Activated naive CD4-positive, alpha-beta T cell treated with Interleukin-2 at 50 U/mL for 16 hours (primary cell): ENCODE measurements at places on chromosomes 16 and 17.

GRCh38 chr16:29912087-29912486 lies 11.8 kb downstream of the ASPHD1 start:
- DNase-seq, result no peak

DNA sequence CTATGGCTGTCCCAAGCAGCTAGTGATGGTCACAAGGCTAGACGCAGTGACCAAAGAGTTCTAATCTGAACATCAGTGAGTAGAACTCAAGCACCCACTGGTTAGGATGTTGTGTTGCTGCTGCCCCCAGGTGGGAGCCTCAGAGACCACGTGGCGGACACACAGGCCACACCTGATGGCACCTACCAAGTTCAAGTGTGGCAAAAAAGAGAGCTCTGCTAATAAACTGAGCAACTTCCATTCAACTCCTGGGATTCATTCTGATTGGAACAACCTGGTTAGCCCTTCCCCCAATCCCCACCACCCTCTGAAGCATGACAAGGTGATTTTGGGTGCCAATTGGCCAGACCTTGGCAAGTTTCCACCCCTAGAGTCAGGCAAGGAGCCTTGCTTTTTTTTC lies 3.5 kb upstream of the LCMT1 start:
- peak; percentile 21 for DNase-seq

- DNase-seq, result no peak
Observed at GRCh38 chr17:65868881-65869280, 307.4 kb upstream of the AXIN2 start.

DNA sequence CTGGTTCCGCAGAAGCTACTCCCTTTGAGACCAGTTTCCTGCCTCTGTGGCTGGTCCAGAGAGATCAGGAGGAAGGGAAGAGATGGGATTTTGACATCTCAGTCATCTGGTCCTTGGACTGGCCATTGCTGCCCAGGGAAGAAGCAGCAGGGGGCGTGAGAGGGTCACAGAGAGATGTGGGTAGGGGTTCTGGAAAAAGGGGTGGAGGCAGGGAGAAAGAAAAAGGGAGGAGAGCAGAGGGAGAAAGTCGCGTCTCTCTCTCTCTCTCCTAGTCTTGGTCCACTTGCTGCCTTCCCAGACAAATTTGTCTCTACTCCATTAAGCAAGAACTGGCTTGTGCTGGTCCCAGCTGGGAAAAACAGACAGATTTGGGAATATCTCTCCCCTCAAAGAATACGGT lies 4.4 kb downstream of the SHBG start:
- no peak for DNase-seq

- DNase-seq, result no peak
Observed at GRCh38 chr16:49914657-49915056, 58.7 kb upstream of the ZNF423 start.

GRCh38 chr16:58699151-58699550 lies 14.6 kb upstream of the SLC38A7 start:
- DNase-seq, result no peak

GRCh38 chr16:87723226-87723623 lies 42.6 kb downstream of the KLHDC4 start:
- no peak for DNase-seq

GRCh38 chr16:5895137-5895536 lies 797.5 kb upstream of the EEF2KMT start:
- no peak for DNase-seq

- no peak for DNase-seq
Observed at GRCh38 chr17:4986403-4986802, 1.1 kb downstream of the CAMTA2 start.

GRCh38 chr17:50214976-50215760 lies 13.7 kb upstream of the COL1A1 start:
- DNase-seq, result no peak

GRCh38 chr17:57781386-57782061 lies 36.4 kb upstream of the CCDC182 start:
- no peak for DNase-seq

GRCh38 chr16:77967054-77967904 lies 55.1 kb upstream of the CLEC3A start:
- DNase-seq, result no peak

GRCh38 chr17:68353111-68353521 lies 61.8 kb downstream of the ARSG start:
- no peak for DNase-seq

DNA sequence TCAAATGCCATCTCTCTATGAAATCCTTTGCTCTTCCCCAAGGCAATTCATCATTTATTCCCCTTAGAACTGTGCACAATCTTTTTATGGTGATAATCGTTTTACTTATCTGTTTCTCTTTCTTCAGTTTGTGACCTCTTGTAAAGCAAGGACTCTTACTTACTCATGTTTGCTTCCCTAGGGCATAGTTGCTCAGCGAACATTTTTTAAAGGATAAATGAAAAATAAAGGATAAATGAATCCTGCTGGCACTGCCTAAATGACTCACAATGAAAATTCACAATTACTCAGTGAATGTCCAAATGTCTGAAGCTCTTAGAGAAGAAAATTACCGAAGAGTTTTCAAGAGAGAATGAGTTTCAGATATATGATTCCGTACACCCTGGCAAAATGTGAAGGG lies 671.7 kb downstream of the CDH11 start:
- DNase-seq, result no peak

DNA sequence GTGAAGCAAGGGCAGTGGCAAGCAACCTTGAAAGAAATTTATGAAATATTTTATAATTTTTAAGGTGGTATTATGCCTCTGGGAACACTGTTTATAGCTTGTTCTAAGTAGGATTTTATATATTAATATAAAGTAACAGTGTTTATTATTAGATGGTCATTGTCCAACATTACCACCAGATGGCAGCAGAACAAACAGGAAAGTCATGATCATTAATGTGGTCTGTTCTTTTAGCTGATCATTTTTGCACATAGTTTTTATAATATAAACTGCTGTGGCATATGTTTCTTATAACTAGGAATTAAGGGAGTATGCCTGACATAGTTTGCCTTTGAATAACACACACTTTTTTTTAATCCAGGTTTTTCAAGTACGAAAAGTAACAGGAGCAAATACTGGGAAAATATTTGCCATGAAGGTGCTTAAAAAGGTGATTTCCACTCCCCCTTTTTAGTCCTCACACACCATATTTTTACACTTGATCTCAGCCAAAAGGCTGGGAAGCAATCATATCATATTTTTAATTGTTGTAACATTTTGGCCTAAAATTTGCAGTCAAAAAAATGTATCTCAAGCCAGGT lies 21.4 kb downstream of the RPS6KB1 start:
- DNase-seq, result no peak

DNA sequence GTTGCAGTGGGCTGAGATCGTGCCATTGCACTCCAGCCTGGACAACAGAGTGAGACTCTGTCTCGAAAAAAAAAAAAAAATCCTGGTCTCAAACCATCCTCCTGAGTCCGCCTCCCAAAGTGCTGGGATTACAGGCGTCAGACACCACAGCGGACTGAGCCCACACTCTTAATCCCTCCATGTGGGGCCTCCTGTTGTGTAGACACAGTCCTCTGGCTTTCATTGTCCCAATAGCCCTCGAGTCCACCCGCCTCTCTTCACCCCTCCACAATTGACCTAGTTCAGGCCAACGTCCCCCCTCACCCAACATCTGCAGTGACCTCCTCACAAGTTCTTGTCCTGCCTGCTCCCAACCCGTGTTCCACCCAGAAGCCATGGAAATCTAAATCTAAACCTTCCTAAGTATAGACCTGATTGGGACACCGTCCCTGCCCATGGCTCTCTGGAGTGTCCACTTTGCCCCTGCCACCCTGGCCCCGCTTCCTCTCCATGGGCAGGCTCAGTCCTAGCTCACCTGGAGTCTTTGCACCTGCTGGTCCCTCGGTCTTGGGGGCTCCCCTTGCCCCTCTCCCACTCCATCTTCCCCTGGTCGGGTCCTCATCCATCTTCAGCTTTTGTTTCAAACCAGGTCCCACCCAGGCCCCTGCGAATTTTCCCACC lies 46.7 kb downstream of the HAPSTR1 start:
- DNase-seq, result no peak

- DNase-seq, result no peak
Observed at GRCh38 chr17:725746-726145, 6.7 kb upstream of the TLCD3A start.

DNA sequence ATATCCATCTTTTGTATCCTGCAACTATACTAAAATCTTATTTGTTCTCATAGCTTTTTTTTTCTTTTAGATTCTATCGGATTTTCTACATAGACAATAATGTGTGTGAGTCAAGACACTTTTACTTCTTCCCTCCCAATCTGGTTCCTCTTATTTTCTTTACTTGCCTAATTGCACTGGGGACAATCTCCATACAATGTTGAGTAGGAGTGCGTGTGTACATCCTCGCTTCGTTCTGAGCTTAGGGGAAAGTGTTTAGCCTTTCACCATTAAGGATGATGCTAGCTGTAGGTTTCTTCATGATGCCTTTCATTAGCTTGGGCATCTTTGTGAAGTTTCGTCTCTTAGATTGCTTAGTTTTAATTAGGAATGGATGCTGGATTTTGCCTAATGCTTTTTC lies 2.9 kb downstream of the SPATA32 start:
- DNase-seq, result no peak

DNA sequence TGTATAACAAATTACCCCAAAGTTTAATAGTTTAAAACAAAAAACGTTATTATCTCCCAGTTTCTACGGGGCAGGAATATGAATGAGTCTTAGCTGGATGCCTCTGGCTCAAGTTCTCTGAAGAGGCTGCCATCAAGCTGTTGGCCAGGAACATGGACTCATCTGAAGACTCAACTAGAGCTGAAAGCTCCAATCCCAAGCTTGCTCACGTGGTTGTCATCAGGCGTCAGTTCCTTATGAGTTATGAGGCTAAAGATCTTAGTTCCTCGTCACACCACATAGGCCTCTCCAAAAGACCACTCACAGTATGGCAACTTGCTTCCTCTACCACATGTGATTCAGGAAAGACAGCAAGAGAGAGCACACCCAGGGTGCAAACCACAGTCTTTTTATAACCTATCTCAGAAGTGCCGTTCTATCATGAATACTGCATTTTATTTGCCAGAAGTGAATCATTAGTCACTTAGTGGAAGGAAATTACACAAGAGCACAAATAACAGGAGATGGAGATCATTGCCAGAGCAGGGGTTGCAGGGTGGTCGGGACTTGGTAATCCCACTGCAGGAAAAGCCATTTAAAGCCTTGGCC lies 48.7 kb upstream of the NLK start:
- no peak for DNase-seq

DNA sequence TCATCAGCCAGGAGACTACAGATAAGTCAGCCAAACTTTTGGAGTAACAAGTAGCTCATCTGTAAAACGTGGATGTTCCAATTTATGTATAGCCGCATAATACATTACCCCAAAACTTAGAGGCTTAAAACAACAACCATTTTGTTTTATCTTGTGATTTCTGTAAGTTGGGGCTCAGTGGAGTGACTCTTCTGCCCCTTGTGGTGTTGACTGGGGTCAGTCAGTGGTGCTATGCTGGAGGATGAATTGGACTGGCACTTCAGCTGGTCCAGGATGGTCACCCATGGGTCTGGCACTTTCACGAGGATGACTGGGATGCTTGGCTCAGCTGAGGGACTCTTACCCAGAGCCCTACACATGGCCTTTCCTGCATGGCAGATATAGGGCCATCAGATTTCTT lies 172.5 kb downstream of the WWOX start:
- DNase-seq, result no peak

DNA sequence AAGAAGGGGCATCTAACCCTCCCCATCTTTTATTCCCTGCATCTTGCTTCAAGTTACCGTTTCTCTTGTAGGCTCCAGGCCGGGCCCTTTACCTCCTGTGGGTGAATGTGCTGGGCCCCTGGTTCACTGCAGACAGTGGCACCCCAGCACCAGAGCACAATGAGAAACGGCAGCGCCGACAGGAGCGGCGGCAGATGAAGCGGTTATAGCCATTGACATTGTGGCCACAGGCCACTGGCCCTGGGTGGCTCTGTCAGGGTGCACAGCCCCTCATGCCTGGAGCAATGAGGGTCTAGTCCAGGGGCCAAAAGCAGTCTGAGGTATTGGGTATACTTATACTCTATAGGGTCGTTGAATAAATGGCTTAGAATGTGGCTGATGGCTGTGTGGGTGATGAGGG lies 2.0 kb downstream of the TMEM208 start:
- DNase-seq, result no peak

- no peak for DNase-seq
Observed at GRCh38 chr16:85129876-85130704, 17.8 kb upstream of the CIBAR2 start.

GRCh38 chr16:20920091-20920490 lies 19.5 kb downstream of the LYRM1 start:
- no peak for DNase-seq

DNA sequence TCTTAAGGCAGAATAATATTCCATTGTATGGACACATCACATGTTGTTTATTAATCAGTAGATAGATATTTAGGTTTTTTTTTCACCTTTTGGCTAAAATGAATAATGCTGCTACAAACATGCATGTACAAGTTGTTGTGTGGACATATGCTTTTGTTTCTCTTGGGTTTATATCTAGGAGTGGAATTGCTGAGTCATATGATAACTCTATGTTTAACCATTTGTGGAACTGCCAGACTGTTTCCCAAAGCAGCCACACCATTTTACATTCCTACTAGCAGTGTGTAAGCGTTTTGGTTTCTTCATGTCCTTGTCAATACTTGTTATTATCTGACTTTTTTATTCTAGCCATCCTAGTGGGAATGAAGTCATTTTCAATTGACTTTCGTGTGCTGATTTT lies 21.3 kb downstream of the CYLD start:
- no peak for DNase-seq

DNA sequence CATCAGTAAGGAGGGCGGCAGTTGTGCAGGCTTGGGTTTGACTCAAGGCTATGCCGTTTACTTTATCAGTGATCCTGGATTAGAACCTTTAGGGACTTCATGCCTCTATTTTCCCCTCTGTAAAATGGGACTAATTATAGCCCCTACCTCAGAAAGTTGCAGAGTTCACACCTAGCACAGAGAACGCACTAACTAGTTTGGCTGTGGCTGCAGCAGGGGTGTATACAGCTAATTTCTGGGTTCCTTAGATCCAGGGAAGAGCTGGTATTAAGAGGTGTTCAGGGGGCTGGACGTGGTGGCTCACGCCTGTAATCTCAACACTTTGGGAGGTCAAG lies 267.3 kb downstream of the CPPED1 start:
- no peak for DNase-seq

DNA sequence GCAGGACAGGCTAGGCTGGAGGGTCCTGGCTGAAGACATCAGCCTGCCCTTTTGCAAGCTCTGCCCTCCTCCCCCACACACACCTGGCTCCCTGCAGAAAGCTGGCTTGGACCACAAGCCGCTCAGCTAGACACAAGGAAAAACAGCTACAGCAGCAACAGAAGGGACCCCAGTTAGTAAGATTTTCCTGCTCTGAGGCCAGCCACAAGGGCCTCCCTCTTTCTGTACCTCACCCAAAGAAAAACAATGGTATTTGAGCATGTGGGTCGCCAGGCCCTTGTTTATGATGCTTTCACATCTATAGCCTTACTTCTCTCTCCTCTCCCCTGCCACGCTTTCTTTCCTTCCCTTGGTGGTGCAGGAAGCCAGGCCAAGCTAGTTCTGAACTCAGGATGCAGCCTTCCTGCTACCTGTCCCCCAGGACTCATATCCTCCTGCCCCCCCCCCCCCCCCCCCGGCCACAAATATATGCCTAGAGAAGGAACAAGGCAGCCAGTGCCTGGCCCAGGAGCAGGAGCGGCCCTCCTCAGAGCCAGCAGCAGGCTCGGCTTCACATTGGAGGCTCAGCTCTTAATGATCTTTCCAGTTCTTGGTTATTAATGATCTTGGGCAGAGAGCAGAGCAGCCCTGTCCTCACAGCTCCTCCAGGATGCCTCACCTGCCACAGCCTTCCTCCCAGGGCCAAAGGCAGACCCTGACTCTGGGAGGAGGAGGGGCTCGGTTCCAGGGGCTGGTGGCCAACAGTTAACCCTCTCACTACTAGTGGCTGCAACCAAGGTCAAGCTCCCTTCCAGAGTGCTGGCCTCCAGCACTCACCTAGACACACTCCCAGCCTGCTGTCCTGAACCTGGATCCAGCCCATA lies 19.5 kb downstream of the GRIN2C start:
- DNase-seq, result no peak
